Activated CD4-positive, alpha-beta T cell treated with anti-CD3 and anti-CD28 coated beads, Interleukin-2, Interleukin-4, amounts not matched to agents 100 ng/mL and 50 ng/mL, durations not matched to agents 16 hours and 8 hours (primary cell): ENCODE measurements at places on chromosomes 2 and 18.
A peak's percentile ranks its signal among the peaks of the same experiment; 100 is the strongest.

DNA sequence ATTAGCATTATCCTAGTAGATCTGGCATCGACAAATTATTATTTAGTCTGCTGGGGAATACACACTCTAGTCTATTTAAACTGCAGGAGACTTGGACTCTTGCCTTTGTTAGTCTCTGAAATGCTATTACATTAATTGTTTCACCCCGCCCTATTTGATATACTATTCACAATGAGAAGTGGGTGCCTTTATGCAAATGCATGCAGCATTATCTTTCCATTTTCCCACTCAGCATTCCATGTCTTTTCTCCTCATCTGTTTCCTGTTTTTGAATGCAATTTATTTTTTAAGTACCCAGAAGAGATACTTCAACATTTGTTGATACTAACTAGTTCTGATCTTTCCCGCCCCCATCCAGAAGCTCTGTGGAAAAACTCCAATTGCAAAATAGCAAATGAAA lies 395.3 kb upstream of the NXPH2 start:
- no peak for DNase-seq

- DNase-seq = peak; percentile 64
Measured at GRCh38 chr2:202831242-202832220, 40.0 kb downstream of the ICA1L start.

- no peak for DNase-seq
Measured at GRCh38 chr18:43277164-43277600, at the start of gene SYT4. Gene SYT4, minus strand, starts transcription at chr18:43277490. Its CDS starts 209 bp downstream, at chr18:43277281.

GRCh38 chr2:142222715-142223114 lies 91.9 kb upstream of the LRP1B start:
- DNase-seq = no peak

DNA sequence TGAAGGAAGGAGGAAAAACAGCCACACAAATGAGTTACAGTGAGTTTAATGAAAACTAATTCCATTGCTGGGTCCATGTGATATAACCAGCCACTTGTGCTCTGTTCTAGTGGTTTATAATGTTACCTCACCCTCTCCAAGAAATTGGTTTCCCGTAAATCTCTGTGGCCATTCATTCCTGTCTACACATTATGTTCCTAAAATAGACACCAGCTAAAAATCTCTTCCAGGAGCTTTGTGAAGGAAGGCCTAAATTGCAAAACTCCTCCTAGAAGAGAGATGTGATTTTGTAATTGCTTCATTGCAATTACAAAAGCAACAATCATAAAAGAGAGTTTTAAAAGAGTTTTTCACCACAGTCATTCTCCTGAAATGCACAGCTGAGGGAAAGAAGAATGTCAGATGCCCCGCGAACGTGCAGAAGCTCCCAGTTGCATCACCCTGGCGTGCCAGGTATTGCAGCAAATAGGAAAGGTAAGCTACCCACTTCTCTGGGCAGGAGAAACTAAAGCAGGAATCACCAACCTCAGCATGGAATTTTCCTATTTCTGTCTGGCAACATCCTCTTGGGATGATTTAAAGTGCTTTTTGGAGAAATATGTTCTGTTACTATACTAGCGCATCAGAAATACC lies 1.7 kb downstream of the SCN1A start:
- DNase-seq = no peak

DNA sequence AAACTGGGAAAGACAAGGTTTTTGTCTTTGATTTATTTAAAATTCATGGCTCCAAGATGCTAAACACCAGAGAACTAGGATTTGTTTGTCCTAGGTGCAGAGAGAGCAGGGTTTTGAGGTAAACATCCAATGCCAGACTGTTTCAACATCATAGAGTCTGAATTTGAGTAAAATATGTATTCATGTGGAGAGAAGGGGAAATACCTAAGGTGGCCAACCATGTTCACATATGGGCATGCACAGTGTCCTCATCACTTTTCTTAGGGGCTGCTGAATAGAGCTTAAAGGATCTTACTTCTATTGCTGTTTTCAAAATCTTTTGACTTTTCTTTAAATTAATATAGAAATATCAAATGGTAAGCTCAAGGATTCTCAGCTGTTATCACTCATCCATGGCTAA lies 287.0 kb upstream of the CCDC68 start:
- DNase-seq = peak; percentile 36

GRCh38 chr18:10660179-10660884 lies 134.5 kb downstream of the NAPG start:
- DNase-seq = no peak

DNA sequence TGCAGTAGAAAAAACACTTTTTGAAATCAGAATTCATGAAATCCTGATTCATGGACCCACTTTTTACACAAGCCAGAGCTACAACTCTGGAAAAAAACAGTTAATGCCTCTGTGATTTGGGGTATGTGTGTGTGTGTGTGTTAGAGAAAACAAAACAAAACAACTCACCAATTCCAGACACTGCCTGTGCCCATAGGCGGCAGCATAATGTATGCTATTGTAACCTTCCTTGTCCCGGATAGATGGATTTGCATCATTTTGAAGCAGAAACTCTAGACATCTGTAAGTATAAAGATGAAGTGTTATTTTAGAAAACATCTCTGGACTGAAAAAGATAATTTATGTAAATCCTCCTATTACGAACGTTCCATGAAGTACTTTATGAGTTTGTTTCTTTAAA lies 152.0 kb upstream of the PGAP1 start:
- no peak for DNase-seq

- DNase-seq = no peak
Measured at GRCh38 chr2:55084641-55085040, 34.4 kb upstream of the RTN4 start.

DNA sequence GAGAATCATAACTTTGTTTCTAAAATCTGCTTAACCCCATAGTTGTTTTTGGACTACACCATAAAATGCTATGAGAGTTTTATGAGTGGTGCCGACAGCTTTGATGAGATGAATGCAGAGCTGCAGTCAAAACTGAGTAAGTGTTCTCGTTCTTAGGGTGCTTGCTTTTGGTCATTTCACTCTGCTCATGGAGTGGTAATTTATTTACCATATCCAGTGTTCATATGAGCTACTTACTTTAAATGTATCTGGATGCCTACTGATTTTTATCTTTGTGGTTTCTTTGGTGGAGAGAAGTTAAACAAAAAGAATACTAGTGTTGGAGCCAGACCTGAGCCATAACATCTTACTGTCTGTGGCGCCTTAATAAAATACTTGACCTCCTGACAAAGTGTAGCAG lies 16.4 kb downstream of the NDC80 start:
- DNase-seq = no peak

- DNase-seq = no peak
Measured at GRCh38 chr2:223050188-223050587, 1.8 kb upstream of the KCNE4 start.

GRCh38 chr2:109052922-109053321 lies 63.9 kb upstream of the EDAR start:
- no peak for DNase-seq

- no peak for DNase-seq
Measured at GRCh38 chr2:42063431-42064171, 15.8 kb downstream of the PKDCC start.

DNA sequence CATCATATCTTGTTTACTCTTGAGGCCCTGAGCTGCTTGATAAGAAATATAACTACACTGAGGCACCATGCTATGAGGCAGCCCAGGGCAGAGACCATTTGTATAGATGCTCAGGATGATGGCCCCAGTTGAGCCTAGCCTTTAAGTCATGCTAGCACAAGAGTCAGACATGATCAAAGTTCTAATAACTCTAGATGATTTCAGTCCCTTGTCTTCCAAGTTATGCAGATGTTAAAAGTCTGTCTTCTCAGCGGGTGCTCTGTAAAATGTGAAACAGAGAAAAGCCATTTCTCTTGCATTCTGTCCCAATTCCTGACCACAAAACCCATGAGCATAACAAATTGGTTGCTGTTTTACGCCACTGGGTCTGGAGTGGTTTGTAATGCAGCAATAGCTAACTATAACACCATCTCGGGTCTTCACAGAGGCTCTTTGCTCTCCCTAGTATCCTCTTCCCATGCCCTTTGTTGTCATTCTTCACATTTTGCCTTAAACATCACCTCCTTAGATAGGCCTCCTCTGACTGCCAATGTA lies 49.6 kb downstream of the NXPH2 start:
- no peak for DNase-seq

GRCh38 chr18:55876254-55876653 lies 288.3 kb upstream of the TCF4 start:
- no peak for DNase-seq

GRCh38 chr2:85329181-85329651 lies 1.4 kb upstream of the TGOLN2 start:
- DNase-seq = no peak

- no peak for DNase-seq
Measured at GRCh38 chr2:44301111-44301510, 25.8 kb downstream of the SLC3A1 start.

- no peak for DNase-seq
Measured at GRCh38 chr18:27825689-27826088, 351.2 kb downstream of the CDH2 start.

- no peak for DNase-seq
Measured at GRCh38 chr2:179233626-179234430, 30.8 kb downstream of the SESTD1 start.

- no peak for DNase-seq
Measured at GRCh38 chr2:207182911-207183310, 17.2 kb upstream of the KLF7 start.

GRCh38 chr2:179951680-179952079 lies 55.4 kb downstream of the CWC22 start:
- DNase-seq = no peak

- DNase-seq = no peak
Measured at GRCh38 chr18:54606835-54607212, 15.8 kb downstream of the DYNAP start.

GRCh38 chr18:57951117-57951796 lies 92.8 kb upstream of the NEDD4L start:
- DNase-seq = no peak

DNA sequence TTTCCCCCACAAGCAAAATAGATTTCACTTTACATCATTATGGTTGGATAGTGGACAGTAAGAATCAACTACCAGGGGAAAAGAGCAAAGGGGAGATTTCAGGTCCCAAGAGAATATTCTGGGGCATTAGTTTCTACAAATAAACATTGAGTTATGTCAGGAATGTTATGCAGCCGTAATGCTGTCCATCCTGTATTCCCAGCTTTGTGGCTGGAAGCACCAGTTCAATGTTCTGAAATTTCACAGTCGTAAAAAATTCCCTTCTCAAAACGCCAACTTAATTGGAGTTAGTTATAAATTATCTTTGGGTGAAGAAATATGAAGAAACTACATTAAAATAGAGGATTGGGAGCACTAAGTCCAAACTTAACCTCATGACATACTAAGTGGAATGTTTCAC lies 141.5 kb upstream of the FIGN start:
- no peak for DNase-seq

DNA sequence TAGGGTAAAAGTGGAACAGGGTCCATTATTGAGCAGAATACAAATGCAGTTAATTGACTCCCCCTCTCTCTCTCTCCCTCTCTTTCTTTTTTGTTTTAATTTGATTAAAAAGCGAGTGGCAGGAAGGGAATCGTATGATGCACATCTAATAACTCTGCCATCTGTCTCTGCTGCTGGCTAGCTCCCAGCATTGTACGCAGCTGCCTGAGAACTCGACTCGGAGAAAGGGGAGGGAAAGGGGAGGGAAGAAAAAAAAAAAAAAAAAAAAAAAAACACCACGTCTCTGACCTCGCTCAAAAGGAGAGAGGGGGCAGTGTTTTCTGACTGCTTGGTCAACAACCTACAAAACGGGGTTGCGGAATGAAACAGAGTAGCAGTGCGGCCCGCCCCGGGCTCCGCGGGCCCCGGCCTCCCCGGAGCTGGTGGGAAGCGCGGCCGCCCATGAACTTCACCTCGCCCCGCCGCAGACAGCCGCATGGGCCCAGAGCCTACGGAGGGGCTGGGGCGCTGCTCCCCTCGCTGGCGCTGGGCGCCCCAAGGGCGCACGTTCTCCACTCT lies 265.7 kb downstream of the TCF4 start:
- DNase-seq = no peak

DNA sequence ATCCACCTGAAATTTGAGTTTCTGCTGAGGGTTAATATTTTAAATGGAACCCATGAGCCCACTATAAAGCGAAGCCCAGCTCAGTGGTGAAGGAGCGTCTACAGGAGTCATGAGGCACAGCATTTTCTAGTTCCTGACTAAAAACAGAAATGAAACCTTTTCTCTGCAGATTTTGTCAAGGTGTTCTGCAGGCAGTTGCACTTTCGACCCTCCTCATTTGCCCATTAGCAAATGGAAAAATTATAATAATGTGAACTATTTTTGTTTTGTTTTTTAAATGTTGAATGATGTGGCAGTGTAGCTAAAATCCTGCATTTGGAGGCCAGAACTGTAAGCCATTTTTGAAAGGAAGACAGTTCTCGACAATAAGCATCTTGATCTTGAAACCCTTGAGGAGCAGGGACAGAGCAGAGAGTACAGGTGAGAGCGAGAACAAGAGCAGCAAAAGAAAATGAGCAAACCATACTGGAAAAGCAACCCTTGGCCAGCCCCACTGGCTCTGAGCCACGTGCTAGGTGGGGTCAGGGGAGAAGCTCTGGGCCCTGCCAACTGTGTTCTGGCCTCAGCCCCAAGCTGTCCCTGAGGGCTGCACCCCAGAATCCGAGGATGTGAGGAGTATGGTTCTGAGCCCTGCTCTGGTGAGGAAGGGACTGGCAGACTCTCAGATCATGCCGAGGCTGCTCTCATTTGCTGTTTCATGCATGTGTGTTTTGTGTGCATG lies 26.4 kb upstream of the COPS8 start:
- peak; percentile 54 for DNase-seq

GRCh38 chr2:26634636-26635230 lies 6.4 kb downstream of the CIB4 start:
- DNase-seq = no peak

GRCh38 chr18:67117804-67118203 lies 398.7 kb downstream of the DSEL start:
- DNase-seq = no peak

DNA sequence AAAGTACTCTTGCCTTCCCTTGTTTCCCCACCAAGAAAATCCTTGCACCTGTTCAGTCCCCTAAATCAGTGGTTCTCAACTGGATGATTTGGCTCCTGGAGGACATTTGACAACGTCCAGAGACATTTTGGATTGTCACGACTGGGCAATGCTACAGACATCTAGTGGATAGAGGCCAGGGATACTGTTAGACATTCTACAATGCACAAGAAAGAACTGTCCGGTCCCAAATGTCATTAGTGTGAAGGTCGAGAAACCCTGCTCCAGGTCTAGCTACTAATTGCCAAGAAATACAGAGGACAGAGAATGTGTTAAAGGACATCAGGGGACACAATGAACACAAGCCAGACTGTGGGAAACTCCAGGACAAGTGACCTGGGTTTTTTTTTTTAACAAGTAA lies 60.0 kb downstream of the LRP2 start:
- no peak for DNase-seq
